ENCODE measurements at places on chromosomes 13 and 19. TPM values are rescaled to one million over a fixed set of nuclear protein-coding genes. Genes with fewer than 3 reads are reported as not detected.

Gene PRR12
- total RNA-seq = 0.66 TPM

Gene LPAR2
- 0.24 TPM for total RNA-seq

Gene ASPDH
- total RNA-seq = not detected

Gene KLK15
- not detected for total RNA-seq

Gene GSX1
- total RNA-seq = not detected

Gene LRG1
- not detected for total RNA-seq

Gene SIGLEC14
- total RNA-seq = not detected

DNA sequence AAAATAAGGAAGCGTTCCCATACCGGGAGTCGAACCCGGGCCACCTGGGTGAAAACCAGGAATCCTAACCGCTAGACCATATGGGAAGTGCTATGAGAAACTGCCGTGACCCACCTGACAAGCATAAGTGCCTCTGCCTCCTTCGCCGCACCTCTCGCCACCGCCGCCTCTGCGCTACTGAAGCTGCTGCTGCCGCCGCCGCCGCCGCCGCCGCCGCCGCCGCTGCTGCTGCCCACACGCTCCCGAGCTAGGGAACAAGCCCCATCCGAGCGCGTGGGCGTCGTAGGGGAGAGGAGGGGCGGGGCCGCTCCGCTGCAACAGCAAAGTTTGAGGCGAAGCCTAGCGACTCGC is 610 bp upstream of the WBP4 start:
- peak; percentile 90 for DNase-seq

DNA sequence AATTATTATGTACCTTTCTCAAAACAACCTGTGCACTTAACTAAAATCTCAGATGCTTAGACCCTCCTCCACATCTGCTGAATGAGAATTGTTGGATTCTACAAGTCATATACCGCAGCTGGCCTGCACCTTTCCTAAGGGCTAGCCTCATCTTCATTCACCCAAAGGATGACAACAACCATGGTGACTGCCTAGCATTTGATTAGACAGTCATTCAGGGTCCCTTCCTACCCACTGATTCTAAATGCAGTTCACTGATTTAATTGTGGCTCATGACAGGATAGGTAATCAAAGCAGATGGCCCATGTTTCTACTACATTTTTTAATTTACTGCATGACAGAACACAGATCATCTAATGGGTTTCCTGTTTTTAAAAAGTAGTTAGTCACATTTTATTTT is 551.9 kb upstream of the SLC10A2 start:
- no peak for DNase-seq

GRCh38 chr13:106686163-106686562 is 118.2 kb upstream of the ARGLU1 start:
- DNase-seq = no peak

GRCh38 chr19:11198769-11199424 is 1.6 kb upstream of the KANK2 start:
- peak; percentile 32 for DNase-seq

GRCh38 chr19:4730740-4731171 is 7.1 kb upstream of the DPP9 start:
- DNase-seq = no peak

DNA sequence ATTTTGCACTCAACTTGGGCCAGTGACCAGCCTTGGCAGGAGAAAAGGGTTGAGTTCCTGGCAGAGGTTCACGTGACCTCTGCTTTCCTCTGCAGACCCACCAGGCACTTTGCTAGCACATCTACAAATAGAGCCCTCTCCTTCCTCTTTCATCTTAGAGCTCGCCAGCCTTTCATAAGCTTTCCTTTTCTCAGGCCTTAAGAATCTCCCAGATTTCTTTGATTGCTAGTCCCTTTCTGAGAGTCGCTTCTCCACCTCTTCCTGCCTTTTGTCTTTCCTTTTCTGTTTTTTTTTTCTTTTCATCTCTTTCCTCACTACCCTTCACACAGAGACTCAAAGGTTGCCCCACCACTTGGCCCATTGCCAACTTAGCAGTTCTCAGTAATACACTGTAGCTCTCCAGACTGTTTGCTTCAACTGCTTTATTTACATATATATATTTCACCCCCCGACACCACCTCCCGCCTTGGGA is 375.7 kb upstream of the SPRY2 start:
- peak; percentile 32 for DNase-seq

- DNase-seq = no peak
These were observed 69.8 kb downstream of the LRCH1 start for GRCh38 chr13:46622630-46623256.

DNA sequence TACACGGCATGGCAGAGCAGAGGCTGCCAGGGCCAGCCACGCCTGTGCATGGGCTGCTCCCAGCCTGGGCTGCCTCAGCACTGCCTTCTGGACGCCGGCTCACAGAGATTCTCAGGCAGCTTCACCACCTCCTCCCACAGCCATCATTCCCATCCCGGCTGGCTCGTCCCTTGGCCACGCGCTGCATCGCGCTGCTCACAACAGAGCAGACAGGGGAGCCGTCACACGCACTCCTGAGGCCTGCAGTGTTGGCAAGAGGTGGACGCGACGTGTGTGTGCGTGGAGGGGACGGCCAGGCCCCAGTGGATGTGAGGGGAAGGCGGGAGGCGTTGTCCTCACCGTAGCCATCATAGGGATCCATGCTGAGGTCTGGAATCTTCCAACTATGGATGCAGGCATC is 7.6 kb upstream of the PRKD2 start:
- no peak for DNase-seq

- no peak for DNase-seq
These were observed 22.0 kb upstream of the FREM2 start for GRCh38 chr13:38664906-38665305.

GRCh38 chr13:34161931-34162543 is 344.1 kb downstream of the RFC3 start:
- no peak for DNase-seq

DNA sequence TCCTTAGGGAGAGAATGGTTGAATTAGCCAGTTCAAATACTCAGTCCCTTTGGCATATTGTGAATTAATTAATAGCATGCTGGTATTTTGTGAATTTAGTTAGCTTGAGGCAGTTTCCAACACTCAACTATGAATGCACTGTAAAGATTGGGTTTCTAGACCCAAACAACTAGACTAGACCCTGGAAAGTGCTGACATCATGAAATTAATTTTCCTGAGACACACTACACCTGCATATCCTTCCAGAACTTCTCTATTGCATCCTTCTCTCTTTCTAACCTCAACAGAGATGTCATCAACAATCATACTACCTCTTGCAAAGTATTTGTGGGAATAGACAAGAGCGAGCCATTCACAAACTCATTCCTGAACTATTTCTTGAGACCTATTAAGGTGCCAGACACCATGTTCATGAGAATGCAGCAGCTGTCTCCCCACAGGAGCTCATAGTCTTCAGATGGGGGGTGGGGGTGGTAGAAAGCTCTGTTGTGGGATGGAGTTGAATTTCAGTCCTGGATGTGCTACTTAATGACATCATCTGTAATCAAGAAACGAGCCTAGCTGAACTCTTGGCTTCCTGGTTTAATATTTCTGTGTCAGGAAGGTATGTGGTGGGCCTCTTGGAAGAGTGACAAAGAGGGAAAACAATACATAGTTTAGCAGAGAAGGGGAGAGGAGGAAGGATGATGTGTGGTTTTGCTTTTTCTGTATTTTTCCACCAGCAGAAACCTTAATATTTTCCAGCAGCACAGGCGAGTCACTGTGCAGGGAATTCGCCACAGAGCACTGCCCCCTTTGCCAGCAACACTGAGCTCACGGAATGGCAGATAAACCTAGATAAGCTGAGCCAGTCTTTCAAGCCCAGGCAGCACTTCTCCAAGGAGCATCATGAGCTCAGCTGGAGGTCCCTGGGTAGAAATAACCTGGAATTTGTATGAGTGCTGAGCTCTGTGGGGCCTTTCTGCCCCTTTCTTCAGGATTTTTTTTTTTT is 53.1 kb upstream of the CYSLTR2 start:
- DNase-seq = no peak

DNA sequence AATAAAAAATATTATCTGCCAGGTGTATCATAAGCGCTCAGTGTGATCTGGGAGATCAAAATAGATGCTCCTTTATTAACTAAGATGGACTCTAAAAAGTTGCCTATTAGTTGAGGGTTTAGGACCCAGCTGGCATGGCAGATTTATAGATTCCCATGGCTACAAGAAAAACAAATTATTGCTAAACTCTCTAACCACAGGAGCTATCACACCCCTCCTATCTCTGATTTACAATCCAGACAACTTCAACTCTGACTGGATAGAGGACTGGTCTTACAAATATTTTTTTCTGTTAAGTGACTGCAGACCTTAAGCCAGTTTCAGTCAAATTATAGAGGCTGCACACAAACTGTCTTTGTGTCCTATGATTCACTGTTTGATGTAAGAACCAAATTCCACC is 45.4 kb upstream of the MYCBP2 start:
- DNase-seq = no peak

GRCh38 chr13:88651531-88651930 is 980.4 kb downstream of the SLITRK5 start:
- DNase-seq = no peak

GRCh38 chr19:51338563-51339312 is 3.2 kb downstream of the VSIG10L start:
- peak; percentile 79 for DNase-seq

DNA sequence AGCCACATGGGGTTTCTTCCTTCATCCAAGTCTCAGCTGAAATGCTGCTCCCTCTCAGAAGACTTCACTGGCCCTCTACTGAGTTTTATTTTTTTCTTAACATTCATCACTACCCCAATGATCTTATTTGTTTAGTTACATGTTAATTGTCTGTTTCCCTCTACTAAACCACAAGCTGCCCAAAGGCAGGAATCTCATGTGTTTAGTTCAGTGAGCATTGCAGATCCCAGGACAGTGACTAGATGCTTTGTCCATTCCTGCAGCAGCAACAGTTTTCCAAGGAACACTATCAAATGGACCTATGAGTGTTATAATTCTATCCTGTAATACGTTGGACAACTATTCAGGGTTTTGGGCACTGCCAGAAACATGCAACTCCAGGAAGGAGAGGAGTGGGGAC is 93.1 kb downstream of the RNASEH2B start:
- DNase-seq = no peak

DNA sequence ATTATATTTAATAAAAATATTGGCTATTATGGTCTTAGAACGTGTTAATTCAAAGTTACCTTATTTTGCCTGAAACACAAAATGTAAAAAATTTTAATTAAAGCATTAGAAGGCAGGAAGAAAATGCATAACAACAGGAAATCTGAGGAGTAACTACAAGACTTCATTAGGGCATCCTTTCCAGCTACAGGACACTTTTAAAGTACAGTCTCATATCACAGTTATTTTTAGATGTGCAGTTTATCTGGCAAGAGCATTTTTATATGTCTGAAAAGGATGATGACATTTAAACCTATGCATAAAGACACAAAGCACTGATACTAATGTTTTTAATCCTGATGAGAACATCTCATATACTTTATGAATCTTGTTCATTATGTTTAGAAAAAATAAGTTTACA is 247.5 kb downstream of the VWA8 start:
- no peak for DNase-seq

All from SJSA1 (cell line).